ENCODE measurements at places on chromosomes 7 and 10.

DNA sequence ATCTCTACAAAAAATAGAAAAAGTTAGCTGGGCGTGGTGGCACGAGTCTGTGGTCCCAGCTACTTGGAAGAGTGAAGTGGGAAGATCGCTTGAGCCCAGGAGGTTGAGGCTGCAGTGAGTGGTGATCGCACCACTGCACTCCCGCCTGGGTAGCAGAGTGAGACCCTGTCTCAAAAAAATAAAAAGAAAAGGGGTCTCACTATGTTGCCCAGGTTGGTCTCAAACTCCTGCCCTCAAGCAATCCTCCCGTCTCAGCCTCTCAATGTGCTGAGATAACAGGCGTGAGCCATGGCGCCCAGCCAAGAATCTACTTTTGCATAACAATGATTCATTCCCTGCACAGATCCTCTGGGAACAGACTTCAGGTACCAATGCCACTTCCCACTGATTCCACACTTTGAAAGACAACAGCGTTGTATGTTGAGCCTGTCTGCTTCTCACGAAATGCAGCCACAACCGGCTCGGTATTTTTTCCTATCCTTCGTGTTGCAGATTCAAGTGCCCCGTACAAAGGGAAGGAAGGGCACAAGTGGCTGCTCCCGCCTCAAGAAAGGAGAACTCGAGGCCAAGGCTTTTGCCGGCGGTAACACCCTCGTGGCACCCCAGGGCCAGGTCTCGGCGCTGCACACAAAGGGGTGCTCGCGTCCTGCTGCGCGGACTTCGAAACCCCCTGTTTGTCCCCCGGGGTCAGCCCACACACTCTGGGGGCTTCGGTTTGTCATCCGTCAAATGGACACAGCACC, 745 bp downstream of the DAGLB start:
- DNase-seq, result peak; percentile 12

DNA sequence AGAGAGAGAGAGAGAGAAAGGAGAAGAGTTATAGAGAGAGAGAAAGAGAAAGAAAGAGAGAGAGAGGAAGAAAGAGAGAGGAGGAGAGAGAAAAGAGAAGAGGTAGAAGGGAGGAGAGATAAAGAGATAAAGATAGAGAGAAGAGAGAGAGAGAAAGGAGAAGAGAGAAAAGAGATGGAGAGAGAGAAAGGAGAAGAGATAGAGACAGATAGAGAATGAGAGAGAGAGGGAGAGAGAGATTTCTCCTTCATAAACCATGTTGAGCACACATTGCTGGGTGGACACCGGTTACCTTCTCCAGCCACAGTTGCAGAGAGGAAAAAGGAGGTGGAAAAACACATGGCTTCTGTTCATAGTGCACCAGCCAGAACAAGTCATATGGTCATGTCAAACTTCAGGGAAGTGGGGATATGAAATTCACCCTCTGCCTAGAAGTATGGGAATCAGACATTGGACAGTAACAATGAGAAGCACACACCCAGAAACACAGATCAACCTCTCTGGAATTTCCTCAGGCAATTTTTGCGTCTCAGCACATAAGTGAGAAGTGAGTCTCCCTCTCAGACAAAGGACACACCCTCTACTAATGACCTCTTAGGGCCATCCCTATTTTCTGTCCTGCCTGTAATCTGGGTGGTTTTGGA, 172.5 kb upstream of the SVIL start:
- DNase-seq, result no peak

DNA sequence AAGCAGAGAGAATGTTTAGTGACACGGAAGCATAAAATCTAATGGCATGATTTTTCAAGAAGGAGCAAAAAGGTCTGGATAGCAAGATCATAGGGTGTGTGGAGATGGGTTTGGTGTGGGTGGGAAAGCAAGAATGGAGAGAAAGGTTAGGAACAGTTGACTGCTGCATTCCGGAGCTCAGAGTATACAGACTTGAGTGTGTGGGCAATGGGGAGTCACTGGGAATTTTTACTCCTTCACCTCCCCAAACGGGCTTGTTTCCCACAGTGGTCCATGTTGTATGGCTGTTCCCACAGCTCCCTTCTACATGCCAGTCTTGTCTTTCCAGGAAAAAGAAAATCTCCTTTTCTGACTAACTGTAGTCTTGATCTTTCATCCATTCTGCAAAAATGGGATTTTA, 122.1 kb downstream of the CDK6 start:
- no peak for DNase-seq

DNA sequence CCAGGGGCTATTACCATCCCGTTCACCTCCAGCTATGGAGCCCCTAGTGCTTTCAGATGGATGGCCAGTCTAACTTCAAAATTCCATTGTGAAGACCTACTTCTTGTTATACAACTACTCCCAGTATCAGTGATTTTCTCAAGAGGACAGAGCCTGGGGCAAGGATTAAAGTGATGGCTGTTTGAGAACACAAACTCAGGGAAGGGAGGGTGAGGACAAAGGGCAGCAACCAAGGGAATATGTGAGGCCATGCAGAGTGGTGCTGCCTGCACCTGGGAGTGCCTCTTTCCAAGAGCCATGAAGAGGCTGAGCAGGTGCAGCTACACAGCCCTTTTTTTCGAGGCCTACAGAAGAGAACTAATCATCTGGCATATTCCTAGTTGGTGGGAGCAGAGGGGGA, 303.5 kb upstream of the BMPER start:
- DNase-seq, result no peak

DNA sequence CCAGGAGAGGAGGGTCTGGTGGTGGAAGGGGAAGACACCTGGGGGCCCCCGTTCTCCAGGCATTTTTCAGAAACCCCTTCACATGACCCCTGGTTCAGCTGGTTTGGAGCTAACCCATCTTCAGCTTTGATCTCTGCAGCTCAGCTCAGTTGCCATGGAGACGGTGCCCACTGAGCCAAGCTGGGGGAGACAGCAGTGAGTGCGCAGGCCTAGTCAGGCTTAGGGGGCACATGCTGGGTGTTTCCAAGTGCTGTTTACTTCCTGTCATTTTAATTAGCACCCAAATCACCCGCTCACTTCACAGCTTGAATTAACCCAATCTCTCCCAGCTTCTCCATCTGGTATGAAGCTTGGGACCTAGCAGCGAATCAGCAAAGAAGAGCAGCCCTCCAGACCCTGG, 9.0 kb downstream of the SPOCK2 start:
- DNase-seq, result peak; percentile 81

DNA sequence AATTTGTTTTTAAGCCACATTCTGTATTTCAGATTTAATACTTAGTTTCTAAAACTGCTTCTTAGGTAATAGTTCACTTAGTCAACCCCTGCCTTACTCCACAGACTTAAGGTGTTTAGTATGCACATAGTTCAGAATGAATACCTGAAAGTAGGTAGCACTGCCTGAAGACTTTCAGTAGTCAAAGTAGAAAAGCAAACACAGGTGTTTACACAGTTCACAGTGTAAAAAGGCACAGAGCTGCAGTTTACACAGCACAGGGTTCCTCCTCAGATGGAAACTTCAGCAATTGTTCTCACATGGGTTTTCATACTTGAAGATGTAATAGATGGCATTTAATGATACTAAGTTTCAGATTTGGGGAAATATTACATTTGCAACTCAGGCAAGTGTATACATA, 3.1 kb upstream of the PKD1L1 start:
- no peak for DNase-seq

GRCh38 chr7:77217474-77218185, 18.0 kb upstream of the FGL2 start:
- DNase-seq, result no peak

DNA sequence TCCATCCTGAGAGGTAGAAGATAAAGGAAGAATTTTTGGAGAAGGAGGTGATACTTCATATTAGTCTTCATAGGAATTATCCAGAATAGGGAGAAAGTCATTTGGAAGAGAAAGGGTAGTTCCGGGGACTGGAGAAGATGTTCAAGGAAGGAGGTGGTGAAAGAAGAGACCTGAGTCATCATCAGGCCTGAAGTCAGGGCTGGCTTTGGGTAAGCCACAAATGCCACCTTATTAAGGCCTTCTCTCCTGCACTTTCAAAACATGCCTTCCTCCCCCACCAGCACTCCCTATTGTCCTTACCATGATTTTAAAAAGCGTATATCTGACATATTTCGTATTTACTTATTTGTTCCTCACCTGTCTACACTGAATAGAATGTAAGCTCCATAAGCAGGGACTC, 112.2 kb upstream of the LRGUK start:
- DNase-seq, result no peak

DNA sequence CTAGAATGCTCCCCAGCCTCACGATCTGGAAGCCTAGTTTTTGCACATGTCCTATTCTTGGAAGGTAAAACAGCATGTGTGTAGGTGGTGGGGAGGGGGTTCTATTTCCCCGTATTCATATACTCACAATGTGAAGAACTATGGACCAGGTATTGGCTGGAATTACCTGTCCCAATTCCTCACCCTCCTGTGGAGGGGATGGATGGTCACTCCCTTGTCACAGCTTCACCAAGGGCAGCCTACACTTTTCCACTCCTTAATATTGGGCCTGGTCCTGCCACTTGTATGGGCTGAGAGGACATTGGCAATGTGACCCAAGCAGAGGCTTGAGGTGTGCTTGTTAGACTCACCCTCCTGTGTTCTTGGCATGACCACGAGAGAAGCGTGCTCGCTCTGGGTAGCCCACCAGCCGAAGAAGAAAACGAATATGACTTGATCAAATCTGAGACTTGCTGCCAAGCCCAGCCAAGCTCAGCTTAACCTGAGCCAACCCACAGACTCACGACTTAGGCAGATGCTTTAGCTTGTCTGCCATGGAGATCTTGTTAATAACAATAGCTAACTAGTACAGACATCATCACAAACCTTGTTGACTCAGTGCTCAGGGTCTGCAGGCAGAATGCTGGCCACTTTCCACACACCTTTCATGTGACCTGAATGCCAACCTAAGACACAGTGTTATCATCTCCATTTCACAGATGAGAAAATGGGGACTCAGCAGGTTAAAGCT, 17.2 kb downstream of the ZNF488 start:
- no peak for DNase-seq

All from effector memory CD8-positive, alpha-beta T cell (primary cell).